Heart right ventricle (tissue), 16 donors: ENCODE measurements at places on chromosomes 2 and 18. TPM values are rescaled to one million over a fixed set of nuclear protein-coding genes. Genes with fewer than 3 reads are reported as not detected.

GRCh38 chr2:181977661-181978350 is 7.8 kb upstream of the PPP1R1C start:
- H3K27ac ChIP-seq: no peak overlapping the region
- H3K4me1 ChIP-seq: no peaks in the 10 kb centered on the region
- H3K36me3 ChIP-seq: no peaks in the 10 kb centered on the region
- no peak for DNase-seq

GRCh38 chr2:53114991-53115390 is 652.6 kb upstream of the CHAC2 start:
- DNase-seq: no peak
- H3K27ac ChIP-seq: no peak overlapping the region
- no peaks in the 10 kb centered on the region for H3K36me3 ChIP-seq
- no peaks in the 10 kb centered on the region for H3K27me3 ChIP-seq
- no peak overlapping the region for H3K4me3 ChIP-seq
- no peaks in the 10 kb centered on the region for H3K4me1 ChIP-seq

LAMA3 gene
- 5.3 TPM for total RNA-seq

DNA sequence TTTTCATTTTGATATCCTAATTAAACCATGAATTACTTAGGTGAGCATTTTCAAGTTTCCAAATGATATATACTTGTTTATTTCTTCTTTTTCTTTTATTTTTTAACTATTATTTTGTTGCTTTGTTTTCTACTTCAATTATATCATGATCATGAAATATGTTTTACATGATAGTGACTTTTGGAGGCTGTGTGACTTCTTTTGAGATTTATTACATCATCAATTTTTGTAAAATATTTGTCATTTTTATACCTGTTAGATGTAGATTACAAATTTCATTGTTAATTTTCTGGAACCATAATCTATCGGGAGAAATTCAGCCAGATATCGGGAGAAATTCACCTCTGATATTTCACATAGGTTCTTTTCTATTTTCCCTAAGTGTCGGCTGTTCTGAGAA is 228.6 kb downstream of the RAD51AP2 start:
- no peak for DNase-seq
- no peaks in the 10 kb centered on the region for H3K4me1 ChIP-seq
- no peak overlapping the region for H3K27ac ChIP-seq
- H3K27me3 ChIP-seq: no peaks in the 10 kb centered on the region
- H3K4me3 ChIP-seq: no peak overlapping the region
- H3K36me3 ChIP-seq: no peaks in the 10 kb centered on the region
